ENCODE measurements at places on chromosomes 3 and 15.

- DNase-seq, result no peak
These were observed 175.6 kb downstream of the SSR3 start for GRCh38 chr3:156379327-156379726.

DNA sequence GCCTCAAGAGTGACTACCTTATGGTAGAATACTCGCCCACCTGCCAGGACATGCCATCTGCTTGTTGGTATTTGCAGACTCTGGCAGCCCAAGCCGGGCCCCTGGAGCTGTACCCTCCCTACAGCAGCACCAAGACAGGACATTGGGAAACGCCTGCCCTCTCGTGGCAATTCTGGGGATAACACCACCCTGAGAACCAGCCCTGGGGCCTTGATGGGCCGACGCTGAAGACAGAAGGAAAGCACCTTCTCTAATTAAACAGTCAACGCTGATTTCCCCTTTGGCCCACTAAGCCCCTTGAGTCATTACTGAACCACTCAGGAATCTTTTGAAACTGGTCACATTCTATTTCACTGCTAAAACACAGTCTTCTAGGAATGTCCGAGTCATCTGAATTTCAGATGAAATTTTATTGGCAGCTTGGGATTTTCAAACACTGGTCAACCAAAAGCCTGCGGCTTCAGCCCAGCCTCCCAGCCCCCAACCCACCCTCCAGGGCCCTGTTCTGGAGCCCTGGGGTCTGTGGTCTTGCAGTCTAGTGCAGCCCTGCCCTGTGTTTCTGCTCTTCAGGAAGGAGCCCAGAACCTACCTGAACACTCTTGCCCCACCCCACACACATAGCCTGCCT is 91.3 kb downstream of the TMEM266 start:
- peak; percentile 77 for DNase-seq

- no peak for DNase-seq
These were observed 4.1 kb upstream of the HLTF start for GRCh38 chr3:149090461-149090860.

DNA sequence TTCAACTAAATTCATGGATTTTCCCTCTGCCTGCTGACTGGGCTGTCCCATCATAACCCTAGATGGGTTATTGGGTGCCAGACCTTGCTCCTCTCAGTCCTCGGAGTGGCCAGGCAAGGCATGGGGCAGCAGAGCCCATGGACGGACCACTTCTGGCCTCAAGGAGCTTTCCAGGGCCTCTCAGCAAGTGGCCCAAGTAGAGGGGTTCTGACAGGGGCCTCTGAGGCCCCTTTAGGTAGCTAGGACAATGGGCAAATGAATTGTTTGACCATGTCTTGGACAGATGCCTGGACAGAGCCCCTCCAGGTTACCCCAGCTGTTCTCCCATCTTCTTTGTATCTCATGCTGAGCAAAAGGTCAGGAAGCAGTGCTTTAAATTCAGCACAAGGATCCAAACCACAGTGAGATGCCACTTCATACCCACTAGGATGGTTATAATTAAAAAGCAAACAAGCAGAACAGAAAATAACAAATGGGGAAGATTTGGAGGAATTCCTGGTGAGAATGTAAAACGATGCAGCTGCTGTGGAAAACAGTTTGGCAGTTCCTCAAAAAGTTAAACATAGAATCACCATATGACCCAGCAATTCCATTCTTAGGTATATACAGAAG is 61.6 kb downstream of the SPSB4 start:
- no peak for DNase-seq

DNA sequence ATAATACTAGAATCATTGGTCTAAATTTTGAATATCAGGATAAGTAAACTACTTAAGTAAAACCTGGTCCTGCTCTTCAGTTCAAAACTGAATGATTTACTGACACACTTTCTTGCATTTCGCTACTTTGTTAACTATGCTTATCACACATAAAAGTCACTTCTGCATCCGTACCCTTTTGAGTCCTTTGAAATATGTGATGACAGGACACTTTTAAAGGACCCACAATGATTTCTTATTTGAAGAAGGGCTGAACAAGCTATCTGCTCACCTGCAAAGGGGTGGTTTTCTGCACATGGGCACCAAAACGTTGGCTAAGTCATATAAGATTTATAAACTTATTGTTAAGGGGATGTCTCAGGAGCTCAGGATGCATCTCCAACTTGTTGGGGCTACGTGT is 15.0 kb downstream of the GATM start:
- no peak for DNase-seq

GRCh38 chr3:101999177-101999779 is 150.0 kb downstream of the NFKBIZ start:
- peak; percentile 69 for DNase-seq

DNA sequence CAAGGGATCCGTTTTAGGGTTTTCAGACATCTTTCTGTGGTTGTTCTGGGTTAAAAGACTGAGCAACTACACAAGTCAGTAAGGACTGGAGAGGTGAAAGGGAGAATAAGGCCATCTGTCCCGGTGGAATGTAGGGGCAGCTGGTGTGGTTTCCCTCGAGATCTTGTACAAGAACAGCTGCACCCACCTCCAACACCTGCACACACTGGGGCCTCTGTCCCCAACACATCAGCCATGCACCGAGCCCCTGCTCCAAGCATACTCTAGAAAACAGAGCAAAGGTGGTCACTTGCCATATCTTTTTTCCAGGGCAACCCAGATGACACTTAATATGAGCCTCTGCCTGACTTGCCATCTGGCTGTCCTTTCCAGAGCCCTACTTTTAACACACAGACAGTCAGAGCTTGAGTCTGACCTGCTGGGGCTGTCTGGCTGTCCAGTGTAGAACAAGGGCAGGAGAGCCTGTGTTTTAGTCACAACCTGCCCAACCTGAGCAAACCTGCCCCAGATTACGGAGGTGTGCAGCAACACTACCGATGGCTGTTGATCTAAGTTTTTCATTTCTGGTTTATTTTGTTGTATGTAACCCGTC is 12.2 kb downstream of the MAN2A2 start:
- DNase-seq, result no peak

GRCh38 chr15:100667405-100668347 is 65.3 kb downstream of the ASB7 start:
- no peak for DNase-seq

- peak; percentile 79 for DNase-seq
These were observed 27.5 kb downstream of the ANXA2 start for GRCh38 chr15:60370105-60370868.

DNA sequence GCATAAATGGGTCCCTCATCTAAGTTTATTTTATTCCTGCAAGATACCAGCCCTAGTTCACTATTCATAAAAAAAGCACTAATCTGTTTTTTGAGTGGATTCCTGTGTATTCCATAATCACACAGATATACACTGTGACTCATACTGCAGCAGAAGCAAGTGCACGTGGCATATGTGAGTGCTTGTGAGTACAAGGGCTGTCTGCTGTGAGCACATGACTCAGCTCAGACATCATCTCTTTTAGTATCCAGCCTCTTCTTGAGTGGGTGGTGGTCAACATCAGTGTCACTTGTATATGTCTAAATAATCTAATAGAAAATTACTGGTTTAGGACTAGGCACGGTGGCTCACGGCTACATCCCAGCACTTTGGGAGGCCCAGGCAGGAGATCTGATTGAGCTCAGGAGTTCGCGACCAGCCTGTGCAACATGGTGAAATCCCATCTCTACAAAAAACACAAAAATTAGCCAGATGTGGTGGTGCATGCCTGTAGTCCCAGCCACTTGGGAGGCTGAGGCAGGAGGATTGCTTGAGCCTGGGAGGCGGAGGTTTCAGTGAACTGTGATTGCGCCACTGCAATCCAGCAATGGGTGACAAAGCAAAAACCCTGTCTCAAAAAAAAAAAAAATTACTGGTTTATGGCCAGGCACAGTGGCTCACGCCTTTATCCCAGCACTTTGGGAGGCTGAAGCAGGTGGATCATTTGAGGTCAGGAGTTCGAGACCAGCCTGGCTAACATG is 49.8 kb downstream of the NIPA2 start:
- peak; percentile 68 for DNase-seq

- peak; percentile 27 for DNase-seq
These were observed 64.2 kb downstream of the SCAPER start for GRCh38 chr15:76840830-76841460.

DNA sequence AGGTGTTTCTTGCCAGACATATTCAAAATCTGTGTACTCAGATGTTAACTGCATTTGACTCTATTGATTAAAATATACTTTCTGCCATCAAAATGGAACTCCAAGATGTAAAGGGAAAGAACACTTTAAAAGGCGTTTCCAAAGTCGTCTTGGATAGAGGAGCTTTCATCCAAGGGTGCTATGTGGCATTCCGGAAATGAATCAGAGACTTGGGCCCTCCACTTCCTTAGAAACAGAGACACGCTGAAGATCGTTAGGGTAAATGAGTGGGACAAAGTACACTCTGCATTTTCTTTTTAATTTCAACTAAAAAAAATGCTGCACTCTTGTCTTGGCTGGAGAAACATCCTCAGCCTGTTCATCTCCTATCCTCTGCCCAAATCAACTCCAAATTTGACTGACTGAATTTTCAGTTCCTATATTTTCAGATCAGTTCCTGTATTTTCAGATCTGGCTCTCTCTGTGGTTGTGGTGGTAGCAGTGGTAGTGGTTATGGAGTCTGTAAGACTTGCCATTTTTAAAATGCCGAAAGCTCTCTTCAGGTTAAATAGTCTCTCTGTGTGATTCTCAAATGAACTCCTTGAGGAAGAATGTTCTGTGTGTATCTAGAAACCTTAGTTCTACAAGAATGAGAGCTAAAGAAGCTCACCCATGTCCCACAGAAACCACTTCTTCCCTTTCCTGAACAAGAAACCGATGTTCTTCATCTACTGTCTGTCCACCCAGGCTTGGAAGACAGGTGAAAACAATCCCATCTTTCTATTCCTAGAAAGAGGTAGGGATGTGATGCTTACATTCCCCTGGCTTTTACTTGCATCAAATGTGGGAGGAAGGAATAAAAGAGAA is 156.8 kb upstream of the ICE2 start:
- no peak for DNase-seq

DNA sequence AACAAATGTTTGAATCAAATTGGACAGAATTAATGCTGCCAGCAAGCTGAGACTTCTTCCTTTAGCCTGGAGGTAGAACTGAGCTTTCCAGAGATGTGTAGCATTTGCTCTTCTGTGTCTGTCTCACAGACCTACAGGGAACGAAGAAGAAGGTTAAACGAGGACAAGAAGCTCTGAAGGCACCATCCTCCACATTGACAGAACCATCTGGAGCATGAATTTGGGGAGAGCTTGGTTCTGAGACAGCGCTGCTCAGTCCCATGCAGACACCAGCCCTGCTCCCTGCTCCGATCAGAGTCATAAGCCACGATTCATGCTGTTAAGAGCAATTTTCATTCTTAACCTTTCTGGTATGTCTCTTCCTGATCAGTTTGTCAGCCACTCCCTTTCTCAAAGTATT is 7.7 kb upstream of the KY start:
- DNase-seq, result no peak

DNA sequence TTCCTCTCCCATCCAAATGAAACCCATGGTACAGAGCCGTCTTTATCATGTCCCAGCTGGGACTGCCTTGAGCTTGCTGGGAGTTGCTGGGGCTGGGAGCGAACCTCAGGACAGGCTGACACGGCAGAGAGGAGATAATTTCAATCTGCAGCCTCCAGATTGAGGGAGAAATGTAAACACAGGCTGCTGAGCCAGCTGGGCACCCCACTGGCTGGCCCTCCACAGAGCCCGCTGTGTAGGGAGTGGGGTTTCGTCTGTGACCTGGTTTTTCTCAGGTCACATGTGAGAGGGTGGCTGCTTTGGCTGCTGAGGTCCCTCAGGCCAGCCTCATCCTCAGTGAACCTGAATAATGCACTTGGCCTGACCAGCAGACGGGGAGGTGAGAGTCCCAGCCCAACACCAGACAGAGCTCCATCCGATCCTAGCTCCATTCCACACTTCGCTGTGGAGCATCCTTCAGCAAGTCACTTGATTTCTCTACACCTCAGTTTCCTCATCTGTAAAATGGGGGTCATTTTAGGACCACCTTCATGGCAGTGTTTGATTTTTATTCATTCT is 121.6 kb upstream of the MRPS22 start:
- DNase-seq, result no peak

- no peak for DNase-seq
These were observed 10.3 kb downstream of the RTP1 start for GRCh38 chr3:187207624-187208023.

GRCh38 chr15:83587091-83587490 is 66.8 kb upstream of the ADAMTSL3 start:
- DNase-seq, result no peak

- DNase-seq, result peak; percentile 21
These were observed 65.7 kb downstream of the MYLK start for GRCh38 chr3:123818324-123818920.

DNA sequence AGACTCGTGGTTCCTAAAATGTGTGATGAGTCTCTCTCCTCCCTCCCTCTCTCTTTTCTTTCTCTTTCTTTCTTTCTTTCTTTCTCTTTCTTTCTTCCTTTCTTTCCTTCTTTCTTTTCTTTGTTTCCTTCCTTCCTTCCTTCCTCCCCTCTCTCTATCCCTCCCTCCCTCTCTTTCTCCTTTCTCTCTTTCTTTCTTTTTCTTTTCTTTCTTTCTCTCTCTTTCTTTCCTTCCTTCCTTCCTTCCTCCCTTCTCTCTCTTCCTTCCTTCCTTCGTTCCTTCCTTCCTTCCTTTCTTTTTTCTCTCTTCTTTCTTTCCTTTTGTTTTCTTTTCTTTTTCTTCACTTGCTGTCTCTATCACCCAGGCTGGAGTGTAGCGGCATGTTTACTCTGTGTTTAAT is 290.8 kb downstream of the NFKBIZ start:
- DNase-seq, result no peak

DNA sequence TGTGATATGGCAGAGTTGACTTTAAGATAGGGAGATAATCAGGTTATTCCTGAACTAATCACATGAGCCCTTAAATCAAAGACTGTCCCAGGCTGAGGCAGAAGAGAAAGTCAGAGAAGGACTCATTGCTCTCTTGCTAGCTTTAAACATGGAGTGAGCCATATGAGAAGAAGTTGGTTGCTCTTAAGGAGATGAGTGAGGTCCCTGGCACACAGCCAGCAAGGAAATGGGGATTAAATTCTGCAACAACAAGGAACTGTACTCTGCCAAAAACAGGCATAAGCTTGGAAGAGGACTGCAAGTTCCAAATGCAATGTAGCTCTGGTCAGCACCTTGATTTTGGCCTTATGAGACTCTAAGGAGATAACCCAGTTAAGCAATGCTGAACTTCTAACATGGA is 457.0 kb downstream of the PLOD2 start:
- DNase-seq, result no peak

GRCh38 chr15:101609742-101610610 is 42.2 kb downstream of the TM2D3 start:
- DNase-seq, result no peak

DNA sequence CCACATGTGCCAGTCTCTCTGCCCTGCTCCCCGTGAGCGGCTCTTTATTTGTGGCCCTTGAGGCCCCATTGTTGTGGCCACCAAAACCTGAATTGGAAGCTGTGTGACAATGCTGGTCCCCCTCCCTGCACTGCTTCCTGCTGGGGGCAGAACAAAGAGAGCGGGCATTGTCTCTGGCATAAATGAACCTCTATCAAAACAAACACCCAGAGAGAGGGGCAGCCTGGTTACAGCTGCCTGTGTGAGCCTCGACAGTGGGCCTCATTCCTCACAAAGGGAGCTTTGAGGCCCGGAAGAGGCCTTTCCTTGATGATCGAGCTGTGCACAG is 152.9 kb downstream of the IGF1R start:
- DNase-seq, result no peak

GRCh38 chr3:24410860-24411259 is 83.8 kb downstream of the THRB start:
- DNase-seq, result no peak

Data from RCC 7860 (cell line).